GM20000 (cell line): ENCODE measurements at places on chromosomes 16 and 17.

DNA sequence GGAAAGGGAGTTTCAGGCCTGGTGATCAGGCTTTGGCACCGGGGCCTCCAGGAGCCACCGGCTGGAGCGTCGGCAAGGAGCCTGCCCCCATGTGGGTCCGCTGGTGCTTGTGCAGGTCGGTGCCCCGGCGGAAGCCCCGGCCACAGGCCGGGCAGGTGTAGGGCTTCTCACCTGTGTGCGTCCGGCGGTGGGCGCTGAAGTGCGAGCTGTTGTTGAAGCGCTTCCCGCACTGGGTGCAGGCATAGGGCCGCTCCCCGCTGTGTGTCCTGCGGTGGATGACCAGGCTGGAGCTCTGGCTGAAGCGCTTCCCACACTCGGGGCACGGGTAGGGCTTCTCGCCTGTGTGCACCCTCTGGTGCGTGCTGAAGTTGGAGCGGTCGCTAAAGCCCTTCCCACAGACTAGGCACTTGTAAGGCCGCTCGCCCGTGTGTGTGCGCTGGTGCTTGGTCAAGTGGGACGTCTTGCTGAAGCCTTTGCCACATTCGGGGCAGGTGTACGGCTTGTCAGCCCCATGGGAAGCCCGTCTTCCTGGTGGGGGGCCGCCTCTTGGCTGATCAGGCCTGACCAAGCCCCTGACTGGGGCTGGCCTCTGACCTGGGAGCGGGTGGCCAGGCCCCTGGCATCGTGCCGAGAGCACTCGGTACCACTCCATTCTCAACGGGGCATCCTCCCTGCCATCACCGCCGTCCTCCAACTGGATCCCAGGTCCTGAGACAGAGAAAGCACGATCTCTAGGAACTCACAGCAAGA is 14.4 kb downstream of the ZNF500 start:
- no peak for DNase-seq

DNA sequence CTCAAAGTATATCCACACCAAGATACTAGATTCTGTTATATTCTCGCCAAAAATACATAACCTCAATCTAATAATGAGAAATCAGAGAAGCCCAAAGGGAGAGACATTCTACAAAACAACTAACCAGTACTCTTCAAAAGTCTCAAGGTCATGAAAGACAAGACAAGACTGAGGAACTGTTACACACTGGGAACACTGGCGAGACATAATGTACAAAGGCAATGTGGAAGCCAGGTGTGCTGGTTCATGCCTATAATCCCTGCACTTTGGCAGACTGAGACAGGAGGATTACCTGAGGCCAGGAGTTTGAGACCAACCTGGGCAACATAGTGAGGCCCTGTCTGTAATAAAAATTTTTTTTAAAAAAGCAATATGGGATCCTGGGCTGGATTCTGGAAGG is 85.9 kb downstream of the SPAG9 start:
- DNase-seq, result no peak

DNA sequence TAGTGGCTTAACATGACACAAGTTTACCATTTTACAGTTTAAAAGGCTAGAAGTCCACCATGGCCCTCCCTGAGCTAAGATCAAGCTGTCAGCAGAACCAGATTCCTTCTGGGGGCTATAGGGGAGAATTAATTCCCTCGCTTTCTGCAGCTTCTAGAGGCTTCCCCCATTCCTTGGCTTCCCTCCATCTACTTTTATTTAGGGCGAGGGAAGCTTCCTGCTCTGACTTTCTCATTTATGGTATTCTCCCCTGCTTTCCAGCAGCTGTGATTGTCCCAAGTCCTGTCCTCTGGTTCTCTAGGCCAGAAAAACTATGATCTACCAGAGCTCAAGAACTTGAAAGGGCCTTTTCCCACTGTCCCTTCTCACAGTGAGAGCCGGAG is 4.3 kb downstream of the CETP start:
- DNase-seq, result no peak

DNA sequence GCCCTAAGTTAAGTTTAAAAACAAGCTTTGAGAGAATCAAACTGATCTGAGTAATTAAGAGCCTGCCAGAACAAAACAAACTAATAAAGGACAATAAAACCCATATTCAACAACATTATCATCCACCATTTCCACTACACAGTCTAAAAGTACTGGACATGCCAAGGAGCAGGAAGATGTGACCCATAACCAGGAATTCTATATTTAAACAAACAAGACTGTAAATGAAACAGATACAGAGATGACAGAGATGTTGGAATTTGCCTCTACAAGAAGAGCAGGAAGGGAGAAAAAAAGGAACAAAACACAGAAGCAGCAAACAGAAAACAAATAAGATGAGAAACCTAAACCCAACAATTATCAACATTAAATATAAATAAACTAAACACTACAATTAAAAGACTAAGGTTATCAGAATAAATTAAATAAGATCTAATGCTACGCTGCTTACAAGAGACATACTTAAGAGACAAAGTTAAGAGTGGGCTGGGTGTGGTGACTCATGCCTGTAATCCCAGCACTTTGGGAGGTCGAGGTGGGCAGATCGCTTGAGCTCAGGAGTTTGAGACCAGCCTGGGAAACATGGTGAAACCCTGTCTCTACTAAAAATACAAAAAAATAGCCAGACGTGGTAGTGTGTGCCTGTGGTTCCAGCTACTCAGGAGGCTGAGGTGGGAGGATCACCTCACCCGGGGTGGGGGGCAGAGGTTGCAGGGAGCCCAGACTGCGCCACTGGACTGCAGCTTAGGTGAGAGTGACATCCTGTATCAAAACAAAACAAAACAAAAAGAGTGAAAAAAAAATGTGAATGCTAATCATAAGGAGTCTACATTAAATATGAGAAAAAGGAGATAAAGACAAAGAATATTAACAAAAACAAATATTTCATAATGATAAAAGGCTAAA is 50.6 kb downstream of the CREBBP start:
- DNase-seq, result no peak

DNA sequence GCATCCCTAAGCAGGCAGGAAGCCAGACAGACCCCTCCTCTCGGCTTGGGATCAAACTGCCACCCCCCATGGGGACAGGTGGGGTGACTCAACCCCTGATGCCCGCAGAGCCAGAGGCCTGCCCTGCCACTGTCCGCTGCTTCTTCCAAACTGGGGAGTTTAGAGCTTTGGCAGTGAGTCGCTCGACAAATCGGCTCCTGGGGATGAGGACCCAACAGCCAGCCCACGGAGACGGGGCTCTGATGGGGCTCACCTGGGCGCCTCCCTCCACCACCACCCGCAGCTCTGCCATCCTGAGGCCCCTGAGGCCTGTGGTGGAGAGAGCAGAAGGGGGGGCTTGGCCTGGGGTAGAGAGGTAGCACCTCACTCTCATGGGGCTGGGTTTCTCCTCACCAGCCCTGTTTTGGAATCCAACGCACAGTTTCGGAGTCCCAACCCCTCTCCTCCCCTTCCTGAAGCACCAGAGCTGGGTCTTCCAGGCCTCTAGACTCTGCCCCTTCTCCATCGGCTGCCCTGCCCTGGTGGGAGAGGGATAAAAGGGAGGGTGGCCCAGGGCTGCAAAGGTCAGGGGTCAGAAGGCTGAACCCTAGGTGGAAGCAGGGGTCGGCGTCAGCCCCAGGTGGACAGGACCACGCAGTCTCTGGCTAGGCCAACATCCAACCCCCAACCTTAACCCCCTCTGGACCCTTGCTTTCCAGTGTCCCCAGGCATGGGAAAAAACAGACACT is 5.8 kb downstream of the PRSS22 start:
- no peak for DNase-seq

DNA sequence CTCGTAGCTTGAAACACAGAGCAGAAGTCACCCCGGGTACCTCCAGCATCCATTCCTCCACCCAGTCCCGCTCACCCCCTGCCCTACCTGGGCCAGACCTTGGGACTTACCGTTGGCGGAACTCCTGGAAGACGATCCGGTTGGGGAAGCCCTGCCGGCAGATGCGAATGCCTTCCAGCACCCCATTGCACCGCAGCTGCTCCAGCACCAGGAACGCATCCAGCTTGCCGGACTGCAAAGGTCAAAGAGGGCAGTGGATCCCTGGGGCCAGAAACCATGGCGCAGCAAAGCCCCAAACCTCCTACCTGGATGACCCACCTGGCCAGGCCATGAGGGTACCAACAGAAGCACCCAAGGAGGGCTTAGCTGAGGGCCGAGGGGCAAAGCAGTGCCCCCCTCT is 97.9 kb downstream of the NDE1 start:
- no peak for DNase-seq

DNA sequence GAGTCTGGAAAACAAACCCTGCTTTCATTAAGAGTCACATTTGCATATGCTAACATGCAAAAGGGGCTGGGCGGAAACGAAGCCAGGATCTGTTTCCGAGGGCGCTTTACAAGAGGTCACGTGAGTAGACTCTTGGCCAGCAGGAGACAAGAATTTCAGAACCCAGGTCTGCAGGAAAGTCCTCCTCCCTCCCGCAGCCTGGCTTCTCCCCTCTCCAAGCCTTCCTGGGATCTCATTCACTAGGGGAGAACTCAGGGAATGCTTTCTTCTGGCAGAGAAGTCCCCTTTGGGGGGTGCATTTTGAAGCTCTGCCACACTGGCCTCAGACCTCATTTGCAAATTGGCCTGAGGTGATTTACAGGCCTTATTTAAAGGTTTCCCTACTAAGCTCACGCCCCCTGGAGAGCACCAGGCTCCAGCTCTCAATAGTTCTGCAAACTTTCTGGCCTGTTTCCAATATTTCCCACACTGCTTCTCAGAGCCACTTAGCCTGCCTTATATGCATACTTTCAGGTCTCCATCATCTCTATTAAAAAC is 57.2 kb upstream of the CACNG5 start:
- no peak for DNase-seq

DNA sequence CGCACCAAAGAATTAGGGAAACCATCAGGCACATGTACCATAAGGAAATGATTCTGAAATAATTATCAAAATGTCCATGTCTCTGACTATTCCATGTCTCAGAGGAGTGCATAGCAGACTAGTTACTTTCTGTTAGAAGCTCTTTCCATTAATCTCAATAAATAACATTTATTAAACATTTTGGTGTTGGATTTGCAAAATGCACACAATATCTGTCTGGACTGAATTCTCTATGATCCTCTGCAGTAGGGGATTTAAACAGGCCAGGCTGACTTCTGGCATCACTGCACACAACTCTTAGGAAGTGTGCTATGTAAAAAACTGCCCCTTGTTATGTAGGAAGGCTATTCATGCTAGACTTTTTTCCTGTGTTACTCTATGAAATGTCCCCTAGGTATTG is 283.3 kb upstream of the CDH5 start:
- DNase-seq, result no peak

DNA sequence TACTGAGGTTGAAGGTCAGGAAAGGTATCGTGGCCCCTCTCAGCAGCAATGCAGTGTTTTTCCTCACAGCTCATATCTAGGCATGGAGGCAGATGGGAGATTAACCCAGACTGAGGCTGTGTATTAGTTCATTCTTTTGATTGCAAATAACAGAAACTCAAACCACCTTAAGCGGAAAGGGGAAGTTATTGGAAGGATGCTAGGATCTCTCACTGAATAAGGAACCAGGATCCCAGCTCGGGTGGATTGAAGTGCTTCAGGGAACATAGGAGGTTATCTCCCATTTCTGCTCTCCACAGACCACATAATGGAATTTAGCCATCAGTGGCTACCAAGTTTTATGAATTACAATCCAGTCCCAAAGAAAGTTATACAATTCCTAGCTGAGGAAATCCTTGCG is 8.2 kb downstream of the ZNF689 start:
- no peak for DNase-seq

- DNase-seq, result no peak
Measured at GRCh38 chr17:16243385-16243784, 26.4 kb downstream of the PIGL start.

DNA sequence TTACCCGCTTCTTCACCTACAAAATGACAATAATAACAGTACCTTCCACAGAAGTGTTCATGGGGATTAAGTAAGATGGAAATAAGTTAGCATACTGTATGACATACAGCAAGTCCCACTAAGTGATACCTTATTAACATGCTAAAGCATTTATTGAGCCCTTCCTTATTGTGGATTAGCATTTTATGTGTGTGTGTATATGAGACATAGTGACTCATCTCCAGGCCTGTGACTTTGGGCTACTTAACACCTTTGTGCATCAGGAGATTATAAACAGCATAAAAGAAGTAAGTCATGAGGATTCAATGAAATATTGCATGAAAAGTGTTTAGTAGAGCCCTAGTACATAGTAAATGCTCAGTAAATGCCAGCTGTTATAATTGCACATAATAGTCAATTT is 52.9 kb downstream of the CA10 start:
- DNase-seq, result no peak

- no peak for DNase-seq
Measured at GRCh38 chr16:84443166-84443802, 61.2 kb downstream of the MEAK7 start.

- DNase-seq, result no peak
Measured at GRCh38 chr16:57786632-57787518, 15.4 kb downstream of the KIFC3 start.
